CD4-positive, alpha-beta T cell treated with Interleukin-1 beta for 1 hour (primary cell): ENCODE measurements at places on chromosomes 4 and X.

DNA sequence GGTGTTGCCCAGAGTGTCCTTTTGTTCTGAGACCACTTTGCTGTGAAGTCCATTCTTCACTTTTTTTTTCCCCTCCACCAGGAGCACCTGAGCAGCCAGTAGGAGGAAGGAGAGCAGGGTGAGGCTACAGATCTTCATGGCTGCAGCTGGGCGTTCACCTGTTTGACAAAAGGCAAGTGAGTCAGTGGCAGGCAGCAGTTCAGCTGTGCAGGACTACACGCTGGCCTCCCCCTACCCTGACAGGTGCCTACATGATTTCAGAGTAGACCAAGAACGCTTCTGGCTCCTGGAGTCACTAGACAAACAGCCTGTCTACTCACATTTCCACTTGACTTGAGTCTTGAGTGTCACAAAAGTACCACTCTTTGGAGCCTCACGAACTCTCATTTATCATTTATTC lies 2.0 kb downstream of the FGFBP1 start:
- DNase-seq, result no peak

GRCh38 chr4:85910985-85911384 lies 436.0 kb downstream of the ARHGAP24 start:
- DNase-seq, result no peak

GRCh38 chr4:101355246-101355645 lies 7.9 kb upstream of the PPP3CA start:
- no peak for DNase-seq

DNA sequence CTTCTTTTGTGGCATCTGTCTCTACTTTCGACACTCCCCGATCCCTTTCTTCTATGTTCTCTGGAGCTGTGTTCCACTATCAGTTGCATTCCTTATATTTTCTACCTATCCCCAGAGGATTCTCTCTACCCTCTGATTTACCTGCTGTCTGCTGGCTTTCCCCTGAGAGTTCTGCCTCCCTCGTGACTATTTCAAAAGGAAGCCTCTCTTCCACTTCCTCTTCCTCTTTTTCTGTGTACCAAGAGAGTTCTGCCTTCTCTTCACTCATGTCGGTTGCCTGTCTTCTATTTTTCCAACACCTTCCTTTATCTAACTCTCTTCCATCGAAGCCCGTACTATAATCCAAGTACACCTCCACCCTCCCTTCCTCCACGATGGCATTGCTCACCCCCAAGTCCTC lies 631.7 kb downstream of the SMARCA1 start:
- no peak for DNase-seq

- no peak for DNase-seq
Measured at GRCh38 chrX:78493180-78493579, 165.8 kb upstream of the CYSLTR1 start.

DNA sequence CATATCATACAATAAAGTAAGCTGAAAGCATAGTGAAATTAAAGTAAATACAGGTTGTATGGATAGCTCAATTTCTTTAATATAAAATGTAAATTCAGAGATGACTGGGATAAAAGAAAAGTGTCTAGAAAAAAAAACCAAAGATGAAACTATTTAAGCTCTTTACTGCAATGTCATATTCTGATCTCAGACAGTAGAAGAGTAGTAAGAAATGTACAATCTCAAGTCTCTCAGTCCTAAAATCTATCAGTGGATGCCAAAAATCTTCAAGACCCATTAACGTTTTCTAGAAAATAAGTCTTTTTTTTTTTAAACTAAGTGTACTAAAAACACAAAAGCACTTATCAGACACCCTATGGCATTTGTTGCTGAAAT lies 13.8 kb downstream of the MGARP start:
- DNase-seq, result no peak

GRCh38 chrX:134548257-134549201 lies 88.6 kb downstream of the HPRT1 start:
- peak; percentile 7 for DNase-seq

DNA sequence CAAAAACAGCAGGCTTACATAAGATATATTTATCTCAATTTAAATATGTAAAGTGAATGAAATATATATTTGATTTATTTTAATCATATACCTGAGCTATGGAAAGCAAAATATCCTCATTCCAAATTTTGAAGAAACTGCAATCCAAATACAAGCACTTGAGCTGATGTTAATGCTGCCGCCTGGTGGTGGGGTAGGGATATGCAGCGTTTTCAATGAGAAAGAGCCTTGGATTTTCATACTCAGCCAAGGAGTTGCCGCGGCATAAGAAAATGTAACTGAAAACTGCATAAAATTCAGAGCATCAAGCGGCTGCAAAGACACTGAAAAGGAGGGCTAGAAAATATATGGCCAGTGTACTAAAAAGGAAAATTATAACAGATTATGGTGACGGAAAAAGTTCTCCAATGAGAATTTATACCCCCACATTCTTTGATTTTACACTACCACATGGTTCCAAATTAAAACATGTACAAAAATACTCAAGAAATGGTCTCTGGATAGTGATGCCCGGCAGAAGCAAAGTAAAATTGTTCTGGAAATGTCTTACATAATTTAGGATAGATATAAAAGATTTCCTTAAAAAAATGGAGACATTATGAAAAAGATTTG lies 660.3 kb upstream of the PITX2 start:
- DNase-seq, result peak; percentile 4

GRCh38 chrX:103651151-103651773 lies 22.5 kb downstream of the TCEAL1 start:
- no peak for DNase-seq

DNA sequence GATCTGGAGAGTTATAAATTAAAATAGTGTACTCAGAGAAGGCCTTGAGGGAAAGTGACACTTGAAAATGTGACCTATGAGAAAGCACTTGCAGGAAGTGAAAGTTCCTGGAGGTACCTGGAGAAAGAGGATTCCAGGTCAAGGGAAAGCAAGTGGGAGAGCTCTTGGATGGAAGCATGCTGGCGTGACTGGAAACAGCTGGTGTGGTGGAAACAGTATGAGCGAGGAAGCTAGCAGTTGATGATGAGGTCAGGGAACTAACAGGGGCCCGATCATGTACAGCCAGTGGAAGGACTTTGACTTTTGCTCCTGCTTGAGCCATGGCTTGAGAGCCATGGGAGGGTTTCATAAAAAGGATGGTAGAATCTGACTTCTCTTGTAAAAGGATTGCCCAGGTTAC lies 9.5 kb upstream of the CLCN5 start:
- no peak for DNase-seq

- no peak for DNase-seq
Measured at GRCh38 chrX:153576961-153577360, 22.0 kb downstream of the CCNQ start.

GRCh38 chr4:149279776-149280175 lies 535.9 kb downstream of the IQCM start:
- DNase-seq, result no peak

DNA sequence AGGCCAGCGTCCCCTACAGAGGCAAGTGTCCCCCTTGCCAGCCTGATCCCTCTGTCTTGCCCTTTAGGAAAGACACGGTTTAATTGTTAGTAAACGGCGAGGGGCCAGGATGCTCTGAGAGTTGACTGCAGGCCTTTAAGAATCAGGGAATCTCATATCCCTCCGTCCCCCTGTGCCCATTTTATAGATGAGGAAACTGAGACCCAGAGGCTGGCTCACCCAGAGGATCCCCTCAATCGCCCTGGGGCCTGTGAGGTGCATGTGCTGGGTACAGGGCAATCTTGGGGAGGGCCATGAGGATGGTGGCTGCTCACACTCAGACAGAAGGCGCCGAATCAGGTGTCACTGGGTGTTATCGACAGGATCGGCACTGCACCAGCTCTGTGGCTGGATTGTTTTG lies 575 bp downstream of the ZNF185 start:
- DNase-seq, result no peak

- DNase-seq, result no peak
Measured at GRCh38 chrX:109958266-109958665, 44.6 kb upstream of the TMEM164 start.

DNA sequence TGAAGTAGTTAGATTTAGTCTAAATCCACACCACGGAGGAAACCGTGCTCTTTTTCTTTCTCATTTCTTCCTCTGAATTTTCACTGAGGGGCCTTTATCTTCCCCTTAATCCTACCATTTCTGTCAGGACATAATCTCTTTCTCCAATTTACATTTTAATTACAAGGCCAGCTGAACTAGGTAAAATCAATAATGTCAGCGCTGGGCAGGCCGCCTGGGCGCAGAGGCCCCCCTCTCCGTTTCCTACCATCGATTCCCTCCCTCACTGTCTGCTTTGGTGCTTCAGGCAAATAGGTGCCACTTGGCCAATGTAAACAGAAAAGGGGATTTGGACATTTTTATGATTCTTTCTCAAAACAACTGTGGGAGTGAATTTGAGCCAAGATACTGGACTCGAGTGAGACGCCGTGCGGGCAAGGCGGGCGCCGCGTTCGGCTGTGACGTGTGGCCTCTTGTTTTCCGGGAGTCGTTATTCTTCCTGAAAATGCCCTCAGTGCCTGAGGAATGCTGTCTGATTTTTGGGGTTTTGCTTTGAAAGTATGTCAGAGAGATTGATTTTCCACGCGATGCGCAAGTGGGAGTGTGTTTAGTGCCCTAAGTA lies 22.6 kb downstream of the UVSSA start:
- no peak for DNase-seq

DNA sequence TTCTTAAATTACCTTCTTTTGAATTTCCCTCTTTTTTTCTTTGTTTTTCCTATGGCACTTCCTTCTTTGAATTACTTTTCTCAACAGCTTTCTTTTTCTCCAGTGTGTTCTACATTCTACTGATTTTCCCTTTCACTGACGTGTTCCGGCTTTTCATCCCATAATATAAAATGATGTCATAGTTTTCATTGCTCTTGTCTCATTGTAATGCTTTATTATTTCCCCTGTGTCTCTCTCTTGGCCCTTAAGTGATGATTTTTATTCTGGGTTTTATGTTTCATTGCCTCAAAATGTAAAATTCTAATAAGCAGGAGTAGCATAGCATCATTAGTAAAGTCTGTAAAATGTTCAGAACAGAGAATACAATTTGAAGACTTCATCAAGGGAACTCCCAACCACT lies 299.3 kb downstream of the KCTD8 start:
- DNase-seq, result no peak

DNA sequence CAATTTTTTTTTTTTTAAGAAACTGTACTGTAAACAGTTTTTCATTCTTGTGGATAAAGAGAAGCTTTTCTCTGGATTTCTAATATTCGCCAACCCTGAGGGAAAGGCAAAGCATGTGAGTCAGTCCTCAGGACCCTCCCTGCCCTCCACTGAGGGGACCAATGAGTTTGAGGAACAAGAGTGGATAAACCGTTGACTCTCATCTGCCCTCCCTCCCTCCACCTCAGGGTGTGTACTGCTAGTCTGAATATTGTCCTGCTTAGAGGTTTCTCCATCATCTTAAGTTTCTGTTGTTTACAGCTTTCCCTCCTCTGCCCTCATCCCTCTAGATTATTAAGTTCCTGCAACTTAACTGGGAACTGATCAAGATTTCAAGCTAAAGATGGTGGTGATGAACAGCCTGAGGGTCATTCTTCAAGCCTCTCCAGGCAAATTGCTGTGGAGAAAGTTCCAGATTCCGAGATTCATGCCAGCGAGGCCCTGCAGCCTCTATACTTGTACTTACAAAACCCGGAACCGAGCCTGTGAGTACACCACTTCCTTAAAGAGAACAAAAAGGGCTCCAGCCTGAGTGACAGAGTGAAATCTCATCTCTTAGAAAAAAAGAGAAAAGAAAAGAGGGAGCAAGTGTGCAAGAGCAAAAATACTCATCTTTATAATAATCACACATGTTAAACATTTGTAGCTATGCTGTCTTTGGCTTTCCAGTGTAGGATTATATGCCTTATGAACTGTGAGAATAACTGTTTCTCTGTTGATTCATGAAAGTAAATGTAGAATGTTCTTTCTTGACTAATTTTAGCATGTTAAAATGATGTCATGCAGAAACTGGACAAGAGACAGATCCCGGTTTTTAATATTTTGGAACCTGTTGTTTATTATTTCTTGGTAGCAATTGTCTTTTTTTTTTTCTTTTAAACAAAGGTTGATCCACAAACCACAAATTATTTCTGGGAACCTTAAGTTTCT lies 11.9 kb downstream of the CA5B start:
- DNase-seq, result peak; percentile 57

GRCh38 chrX:104135677-104136076 lies 21.1 kb downstream of the SLC25A53 start:
- no peak for DNase-seq

DNA sequence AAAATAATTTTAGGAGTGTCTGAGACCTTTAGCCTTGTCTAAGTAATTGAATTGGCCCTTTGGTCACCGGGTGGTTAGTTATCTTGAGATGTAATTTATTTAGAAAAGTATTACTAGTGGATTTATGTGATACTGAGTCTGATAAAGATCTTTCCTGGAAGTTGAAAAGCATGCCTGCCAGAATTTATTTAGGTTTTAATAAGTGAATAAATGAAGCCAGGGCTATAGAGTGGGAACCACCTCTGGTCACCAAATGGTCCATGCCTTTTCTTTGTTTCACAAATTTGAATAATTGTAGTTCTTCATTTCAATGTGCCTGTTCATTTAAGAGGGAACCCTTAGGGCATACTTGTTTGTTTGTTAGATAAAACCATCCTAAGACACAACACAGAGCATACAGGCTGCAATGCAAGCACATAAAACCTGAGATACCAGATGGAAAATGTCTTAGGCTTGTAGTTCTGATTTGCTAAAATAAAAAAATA lies 627.8 kb downstream of the ADGRL3 start:
- no peak for DNase-seq

GRCh38 chr4:16196482-16197393 lies 29.5 kb downstream of the TAPT1 start:
- DNase-seq, result no peak

DNA sequence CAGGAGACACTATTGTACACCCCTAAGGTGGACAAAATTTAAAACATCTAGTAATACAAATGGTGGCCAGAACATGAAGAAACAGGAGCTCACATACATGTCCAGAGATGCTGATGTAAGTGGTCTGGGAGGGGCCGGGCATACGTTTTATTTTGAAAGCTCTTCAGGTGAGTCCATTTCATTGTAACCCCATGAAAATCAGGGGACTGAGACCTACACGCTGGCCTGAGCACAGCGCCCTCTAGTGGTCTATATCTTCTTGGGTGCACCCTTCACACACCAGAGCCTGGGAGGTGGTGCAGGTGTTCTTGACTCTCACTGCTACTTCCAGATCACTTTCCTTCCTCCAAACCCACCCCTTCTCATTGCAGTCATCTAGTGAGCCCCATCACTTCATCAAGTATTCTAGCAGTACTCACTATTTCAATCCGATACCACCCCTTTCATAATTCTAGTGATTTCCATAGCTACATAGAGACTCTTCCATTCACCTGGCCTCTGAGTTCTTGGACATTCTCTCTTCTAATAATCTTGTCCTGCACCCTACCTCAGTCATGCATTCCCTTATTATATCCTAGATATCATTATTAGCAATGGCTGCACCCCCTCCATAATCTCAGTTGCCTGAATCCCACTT lies 4.3 kb upstream of the TLR6 start:
- peak; percentile 63 for DNase-seq

- DNase-seq, result no peak
Measured at GRCh38 chrX:124228849-124229248, 103.6 kb upstream of the TEX13D start.

- no peak for DNase-seq
Measured at GRCh38 chr4:98932539-98932938, 3.6 kb upstream of the EIF4E start.

- DNase-seq, result no peak
Measured at GRCh38 chr4:67573193-67573592, 14.7 kb downstream of the STAP1 start.
